Activated naive CD4-positive, alpha-beta T cell treated with anti-CD3 and anti-CD28 coated beads, Interleukin-2, amount 50 U/mL, for 16 hours (primary cell): ENCODE measurements at places on chromosomes 2 and 18.

DNA sequence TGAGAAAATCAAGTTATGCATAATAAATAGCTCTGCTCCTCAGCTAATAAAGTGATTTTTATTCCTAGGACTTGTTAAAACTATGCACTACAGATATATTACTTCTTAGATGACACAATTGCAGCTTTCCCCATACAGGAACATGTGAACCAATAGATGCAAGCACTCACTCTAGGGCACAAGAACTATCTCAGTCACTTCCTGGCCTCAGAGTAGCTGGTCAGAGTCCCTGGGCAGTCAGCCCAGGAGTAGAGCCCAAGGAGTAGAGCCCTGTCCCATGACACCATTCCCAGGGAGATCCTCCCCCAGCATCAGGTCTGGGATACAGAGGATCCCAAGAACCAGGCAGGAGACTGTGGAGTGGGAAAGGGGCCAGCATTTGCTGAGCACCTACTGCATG is 2.7 kb downstream of the TNS1 start:
- DNase-seq = no peak

DNA sequence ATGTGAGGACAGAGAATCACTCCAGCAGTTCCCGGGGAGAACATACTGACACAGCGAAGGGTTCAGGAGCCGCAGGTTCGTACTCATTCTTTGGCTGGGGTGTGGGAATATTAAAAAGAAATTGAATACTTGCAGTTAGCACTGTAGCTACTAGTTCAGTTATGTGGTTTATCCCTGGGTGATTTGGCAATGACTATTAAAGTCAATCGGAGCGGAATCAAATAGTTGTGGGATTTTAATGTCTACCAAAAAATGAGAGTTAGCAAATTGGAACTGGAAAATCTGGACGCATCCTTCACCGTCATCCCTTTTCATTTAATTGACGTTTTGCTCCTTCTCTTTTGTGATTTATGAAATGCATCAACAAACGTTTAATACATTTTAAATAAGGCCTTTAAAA is 50.8 kb downstream of the GBX2 start:
- DNase-seq = no peak

DNA sequence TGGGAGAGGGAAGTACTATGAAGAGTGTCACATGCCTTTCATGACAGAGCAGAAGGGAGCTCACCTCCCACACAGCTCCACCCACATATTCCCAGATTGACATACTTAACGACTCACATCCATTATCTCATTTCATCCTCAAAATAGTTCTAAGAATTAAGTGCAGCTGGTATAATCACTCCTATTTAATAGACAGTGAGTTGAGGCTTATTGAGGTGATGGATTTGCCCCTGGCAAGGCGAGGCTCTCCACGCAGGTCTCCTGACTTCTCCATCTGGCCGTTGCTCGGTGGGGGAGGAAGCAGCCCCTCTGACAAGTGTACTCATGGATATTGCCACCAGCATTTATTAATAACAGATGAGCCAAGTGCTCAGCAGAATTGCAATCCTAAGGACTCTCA is 81.4 kb downstream of the TGOLN2 start:
- no peak for DNase-seq

- no peak for DNase-seq
Measured at GRCh38 chr2:56234241-56234640, 50.5 kb downstream of the CCDC85A start.

DNA sequence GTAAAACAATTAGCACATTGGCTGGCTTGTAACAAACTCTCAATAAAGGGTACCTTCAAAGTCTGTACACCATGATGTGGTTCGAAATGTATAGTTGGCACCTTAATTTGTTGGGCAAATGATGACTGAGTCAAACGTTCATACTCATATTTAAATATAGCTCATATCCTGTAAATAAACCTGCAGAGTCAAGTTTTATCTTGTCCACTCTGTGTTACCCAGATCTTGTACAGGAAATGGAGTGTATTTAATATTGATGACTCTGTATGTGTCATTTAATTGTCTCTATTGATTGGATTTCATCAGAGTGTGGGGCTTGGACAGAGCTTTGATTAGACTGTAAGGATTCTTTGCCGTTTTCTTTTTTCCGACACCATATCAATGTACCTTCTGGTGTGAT is 805.6 kb upstream of the ZEB2 start:
- no peak for DNase-seq

DNA sequence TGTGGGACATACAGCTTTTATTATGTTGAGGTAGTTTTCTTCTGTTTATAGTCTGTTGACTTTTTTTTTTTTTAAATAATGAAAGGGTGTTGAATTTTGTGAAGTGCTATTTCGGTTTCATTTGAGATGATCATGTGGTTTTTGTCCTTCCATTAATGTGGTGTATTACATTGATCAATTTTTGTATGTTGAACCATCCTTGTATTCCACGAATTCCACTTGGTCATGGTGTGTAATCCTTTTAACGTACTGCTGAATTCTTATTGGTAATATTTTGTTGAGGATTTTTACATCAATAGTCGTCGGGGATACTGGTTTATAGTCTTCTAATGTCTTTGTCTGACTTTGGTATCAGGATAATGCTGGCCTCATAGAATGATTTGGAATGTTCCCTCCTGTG is 18.8 kb downstream of the ALMS1 start:
- no peak for DNase-seq

GRCh38 chr18:13481820-13482617 is 244.3 kb downstream of the FAM210A start:
- no peak for DNase-seq

DNA sequence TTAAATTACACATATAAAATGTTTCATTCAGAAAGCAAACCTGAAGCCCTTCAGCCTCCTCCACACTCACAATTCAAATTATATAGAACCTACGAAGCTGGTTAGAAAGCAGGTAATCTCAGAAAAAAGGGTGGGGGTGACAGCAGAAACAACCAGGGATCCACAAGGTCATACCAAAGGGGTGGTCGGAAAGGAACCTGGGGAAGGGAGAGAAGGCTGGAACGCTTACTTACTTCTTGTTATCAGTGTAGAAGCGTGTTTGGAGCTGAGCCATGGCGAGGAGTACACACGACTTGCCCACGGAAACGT is 316 bp downstream of the WDR12 start:
- no peak for DNase-seq

- no peak for DNase-seq
Measured at GRCh38 chr2:33023728-33024500, 77.2 kb downstream of the LTBP1 start.

- DNase-seq = no peak
Measured at GRCh38 chr18:63025251-63026090, 294.1 kb downstream of the BCL2 start.

GRCh38 chr2:100610381-100610831 is 47.6 kb downstream of the PDCL3 start:
- peak; percentile 76 for DNase-seq

- DNase-seq = no peak
Measured at GRCh38 chr2:44102790-44103562, 65.7 kb upstream of the PPM1B start.

- no peak for DNase-seq
Measured at GRCh38 chr2:112889976-112890375, 21.0 kb upstream of the IL37 start.

- DNase-seq = no peak
Measured at GRCh38 chr2:97926946-97927345, 68.8 kb downstream of the TMEM131 start.

DNA sequence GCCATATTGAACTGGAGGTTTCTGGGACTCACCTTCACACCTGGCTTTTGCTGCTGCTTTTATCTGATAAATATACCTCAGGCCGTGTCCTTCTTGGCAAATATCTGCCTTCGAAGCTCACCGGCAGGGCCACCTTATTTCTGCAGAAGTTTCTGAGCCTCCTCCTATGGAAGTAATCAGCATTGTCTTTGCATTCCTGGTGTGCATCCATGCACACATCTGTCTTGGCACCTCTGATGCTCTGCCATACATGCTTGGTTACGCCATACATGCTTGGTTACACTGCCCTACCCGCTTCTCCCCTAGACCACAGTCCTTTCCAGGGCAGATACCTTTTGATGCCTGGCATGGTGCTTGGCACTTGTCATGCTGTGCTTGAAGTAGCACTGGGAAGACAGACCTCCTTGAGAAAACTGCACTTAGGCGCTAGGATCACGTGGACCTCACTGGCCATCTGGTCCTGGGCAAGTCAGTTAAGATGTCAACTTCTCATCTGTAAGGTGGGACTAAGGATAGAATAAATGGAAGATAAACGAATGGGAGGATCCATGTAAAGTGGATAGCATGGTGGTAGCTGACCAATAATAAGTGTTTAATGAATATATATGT is 66.8 kb downstream of the ZNF236 start:
- no peak for DNase-seq

DNA sequence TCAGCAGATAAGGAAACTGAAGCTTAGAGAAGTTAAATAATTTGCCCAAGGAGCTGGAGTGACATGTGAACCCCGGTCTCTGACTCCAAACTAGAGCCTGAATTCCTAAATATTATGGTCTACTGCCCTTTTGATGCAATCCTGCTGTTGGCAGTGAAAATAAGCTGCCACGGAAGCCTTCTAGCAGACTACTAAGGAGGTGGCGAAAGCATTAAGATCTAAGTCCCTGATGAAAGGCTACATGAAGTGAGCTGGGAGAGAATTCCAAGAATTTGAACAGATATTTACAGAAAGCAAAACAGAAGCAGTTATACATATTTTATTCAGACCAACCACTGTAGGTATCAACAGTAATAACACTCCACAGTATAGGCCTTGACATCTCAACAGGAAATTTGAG is 28.1 kb downstream of the TRMT61B start:
- no peak for DNase-seq

GRCh38 chr2:144357623-144358373 is 162.1 kb downstream of the ZEB2 start:
- no peak for DNase-seq

DNA sequence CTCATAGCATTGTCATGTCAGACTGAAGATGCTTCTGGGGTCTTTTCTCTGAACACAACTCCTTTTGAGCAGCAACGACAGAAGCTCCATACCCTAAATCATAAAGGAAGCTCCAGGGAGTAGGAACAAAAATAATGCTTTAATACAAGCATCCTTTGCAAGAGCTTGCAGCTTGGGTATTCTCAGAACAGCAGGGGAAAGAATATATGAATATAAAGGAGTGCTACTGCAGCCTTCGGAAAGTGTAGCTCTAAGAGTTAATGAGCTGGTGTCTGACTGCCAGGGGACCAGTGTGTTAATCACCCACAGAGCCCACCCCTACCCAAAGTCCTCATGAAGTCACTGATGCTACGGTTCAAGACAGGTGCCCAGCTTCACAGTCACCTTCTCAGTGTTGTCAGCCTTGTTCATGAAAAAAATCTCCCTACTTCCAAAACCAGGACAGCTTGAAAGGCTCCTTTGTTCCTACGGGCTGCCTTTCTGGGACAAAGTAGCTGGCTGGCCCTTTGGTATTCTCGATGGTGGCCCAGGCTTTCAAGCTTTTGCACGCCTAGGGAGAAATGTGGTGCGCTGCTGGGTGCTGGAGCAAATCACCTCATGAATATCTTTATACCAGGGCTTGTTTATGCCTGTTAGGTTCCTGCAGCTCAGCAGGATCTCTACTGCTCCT is 259.7 kb downstream of the CMPK2 start:
- no peak for DNase-seq

- DNase-seq = no peak
Measured at GRCh38 chr2:53942280-53942679, 28.5 kb downstream of the PSME4 start.

DNA sequence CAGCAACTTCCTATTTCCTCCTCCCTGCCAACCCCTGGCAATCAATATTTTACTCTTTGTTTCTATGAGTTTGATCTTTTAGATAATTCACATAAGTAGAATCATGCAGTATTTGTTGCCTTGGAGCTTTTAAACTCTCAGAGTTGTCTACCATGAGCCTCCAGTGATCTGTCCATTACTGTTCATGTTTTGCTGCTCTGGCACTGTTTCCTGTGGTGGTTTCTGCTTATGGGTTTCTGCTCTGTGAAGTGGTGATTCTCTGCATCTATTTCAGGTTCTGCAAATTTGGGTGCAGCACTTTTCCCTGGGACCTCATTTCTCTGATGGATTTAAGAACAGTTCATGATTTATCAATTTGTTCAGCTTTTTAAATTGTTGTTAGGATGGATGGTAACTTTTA is 908.1 kb upstream of the FANCL start:
- no peak for DNase-seq

GRCh38 chr2:25744055-25744454 is 70.7 kb upstream of the DTNB start:
- no peak for DNase-seq

DNA sequence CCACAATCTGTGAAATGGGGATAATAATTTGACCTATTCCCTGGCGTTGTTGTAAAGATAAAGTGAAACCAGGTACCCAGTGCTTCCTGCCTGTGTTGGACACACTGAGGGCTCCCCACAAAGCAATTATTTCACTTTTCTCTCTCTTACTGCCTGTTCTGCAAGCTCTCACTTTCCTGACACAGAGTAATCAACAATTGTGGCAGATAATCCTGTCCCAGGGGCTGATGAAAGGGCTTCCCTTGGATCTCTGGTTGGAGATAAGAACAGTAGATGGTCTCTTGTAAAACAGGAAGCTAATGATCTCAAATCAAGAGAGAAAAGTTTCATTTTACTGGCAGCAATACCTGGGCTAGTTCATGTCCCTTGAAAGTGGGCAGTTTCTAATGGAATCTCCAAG is 190.4 kb upstream of the EPHA4 start:
- DNase-seq = no peak

- DNase-seq = no peak
Measured at GRCh38 chr18:76894566-76895346, 72.4 kb downstream of the ZNF236 start.

DNA sequence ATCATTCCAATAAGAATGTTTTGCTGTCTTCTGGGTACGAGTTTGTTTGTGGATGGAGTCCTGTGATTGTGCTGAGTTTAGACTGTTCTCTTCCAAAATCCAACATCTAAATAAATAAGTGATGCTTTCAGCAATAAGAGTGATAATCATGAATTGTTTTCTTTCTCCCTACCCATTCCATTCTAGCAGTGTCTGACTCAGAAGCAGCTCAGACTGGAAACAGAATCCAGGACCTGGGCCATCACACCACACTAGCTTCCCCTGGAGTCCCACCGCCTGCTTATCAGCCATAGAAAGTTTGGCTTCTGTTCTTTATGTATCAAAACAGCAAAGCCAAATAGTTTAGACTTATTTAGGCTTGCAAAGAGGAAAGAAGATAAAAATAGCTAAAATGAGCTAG is 76.4 kb upstream of the CNGA3 start:
- no peak for DNase-seq

GRCh38 chr2:32666704-32667103 is 38.9 kb downstream of the TTC27 start:
- DNase-seq = no peak

DNA sequence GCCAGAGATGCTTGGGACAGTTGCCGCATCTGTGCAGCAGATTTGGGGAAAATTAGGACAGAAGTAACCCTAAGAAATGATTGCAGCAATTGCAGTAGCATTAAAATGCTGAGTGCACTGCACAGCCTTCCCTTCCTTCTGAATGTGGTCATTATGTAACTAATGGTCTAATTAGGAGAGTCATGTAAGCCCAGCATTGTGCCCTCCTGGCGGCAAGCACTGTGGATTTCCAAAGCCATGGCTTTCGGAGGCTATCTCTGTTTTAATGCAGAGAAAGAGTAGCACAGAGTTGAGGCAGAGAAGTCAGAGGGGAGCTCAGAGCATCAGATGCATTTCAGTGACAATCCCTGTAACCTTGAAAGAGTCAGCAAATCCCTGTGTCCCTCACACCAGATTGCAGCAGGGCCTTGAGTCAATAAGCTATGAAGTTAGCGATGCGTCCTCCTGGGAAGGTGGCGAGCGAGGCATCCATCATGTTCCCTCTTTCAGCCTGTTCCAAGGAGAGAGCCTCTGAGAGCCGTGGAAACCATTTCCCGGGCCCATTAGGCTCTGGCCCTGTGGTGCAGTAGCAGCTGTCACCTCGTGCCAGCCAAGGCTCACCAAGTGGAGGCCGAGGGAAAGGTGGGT is 307.2 kb downstream of the FBXO15 start:
- DNase-seq = no peak
